NCI-H460 (cell line): ENCODE measurements at places on chromosomes 4 and X. TPM values are rescaled to one million over a fixed set of nuclear protein-coding genes. Genes with fewer than 3 reads are reported as not detected.

TAF7L gene
- not detected in 2 replicates for total RNA-seq

GRCh38 chrX:136202889-136203288 is 48.3 kb downstream of the MAP7D3 start:
- no peak for DNase-seq

NEK1 gene
- total RNA-seq, result 6.4 and 8.7 TPM in 2 replicates

- no peak for DNase-seq
Measured at GRCh38 chrX:120536061-120536460, 24.7 kb downstream of the CUL4B start.

GRCh38 chr4:15506464-15506863 is 36.8 kb downstream of the CC2D2A start:
- DNase-seq, result no peak

RAP2C gene
- 26.4 and 31.2 TPM in 2 replicates for total RNA-seq

GPR173 gene
- total RNA-seq, result 0.46 and 1.2 TPM in 2 replicates

DNA sequence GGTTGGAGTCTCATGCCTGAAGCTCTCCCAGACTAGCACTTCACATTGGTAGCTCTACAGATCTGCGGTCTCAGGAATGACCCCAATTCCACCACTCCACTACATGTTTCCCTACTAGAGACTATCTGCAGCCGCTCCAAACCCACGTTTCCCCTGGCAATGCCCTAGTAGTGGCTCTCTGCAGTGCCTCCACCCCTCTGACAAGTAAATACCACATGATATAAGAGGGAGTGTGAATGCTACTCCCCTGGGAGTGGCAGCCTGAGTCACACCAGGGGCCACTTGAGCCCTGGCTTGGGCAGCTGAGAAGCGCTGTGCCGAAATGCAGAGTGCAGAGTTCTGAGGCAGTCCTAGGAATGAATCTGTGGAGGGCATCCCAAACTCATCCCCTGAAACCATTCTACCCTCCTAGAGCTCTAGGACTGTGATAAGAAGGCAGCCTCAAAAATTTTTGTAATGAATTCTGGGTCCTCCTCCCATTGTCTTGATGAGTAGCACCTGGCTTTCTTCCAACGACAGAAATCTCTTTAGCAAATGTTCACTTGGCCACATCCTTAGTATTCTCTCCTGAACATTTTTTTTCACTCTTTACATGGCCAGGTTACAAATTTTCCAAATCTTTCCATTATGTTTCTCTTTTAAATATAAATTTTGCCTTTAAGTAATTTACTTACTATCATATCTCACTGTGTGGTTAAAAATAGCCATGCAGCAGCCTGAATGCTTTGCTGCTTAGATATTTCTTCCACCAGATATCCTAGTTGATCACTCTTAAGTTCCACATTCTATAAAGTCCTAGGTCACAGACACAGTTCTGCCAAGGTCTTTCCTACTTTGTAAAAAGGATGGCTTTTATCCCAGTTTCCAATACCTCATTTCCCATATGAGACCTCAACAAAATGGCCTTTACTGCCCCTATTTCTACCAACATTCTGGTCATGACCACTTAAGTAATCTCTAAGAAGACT is 160.2 kb upstream of the CPEB2 start:
- DNase-seq, result peak; percentile 44

DNA sequence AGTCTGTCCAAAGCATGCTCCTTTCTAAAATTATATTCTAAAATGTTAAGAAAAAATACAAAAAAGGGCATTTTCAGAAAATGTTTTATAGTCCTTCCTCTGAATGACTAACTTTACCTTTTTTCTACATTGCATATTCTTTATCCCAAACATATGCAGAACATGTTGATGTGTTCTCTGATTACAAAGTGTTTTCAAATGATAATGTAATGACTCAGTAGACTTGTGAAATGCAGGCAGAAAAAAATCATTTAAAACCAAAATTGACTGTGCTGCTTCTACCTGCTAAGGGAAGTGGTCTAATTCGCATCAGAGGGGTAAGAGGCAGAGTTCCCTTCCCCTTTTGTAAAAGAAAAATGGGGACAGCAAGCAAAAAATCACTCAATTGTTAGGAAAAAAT is 22.7 kb upstream of the YTHDC1 start:
- no peak for DNase-seq

MAGEA8 gene
- total RNA-seq, result not detected in 2 replicates

DNA sequence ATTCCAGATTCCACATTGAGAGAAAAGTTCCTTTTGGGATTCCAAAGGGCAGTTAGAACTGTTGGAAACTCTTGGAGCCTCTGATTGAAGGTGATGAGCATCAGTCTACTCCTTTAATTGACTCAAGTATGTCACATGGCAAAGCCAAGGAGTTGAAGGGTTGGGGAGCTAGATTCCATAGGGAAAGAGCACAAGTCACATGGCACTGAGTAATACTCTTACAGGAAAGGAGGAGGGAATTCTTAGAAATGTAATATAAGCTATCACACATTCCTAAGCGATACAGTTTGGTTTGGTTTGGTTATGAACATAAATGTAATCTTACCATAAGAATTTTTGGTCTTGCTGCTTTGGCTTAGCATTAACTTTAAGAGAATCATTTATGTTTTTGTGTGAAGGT is 15.7 kb downstream of the SPCS3 start:
- DNase-seq, result no peak

GRCh38 chr4:174563399-174563798 is 41.1 kb upstream of the HPGD start:
- no peak for DNase-seq

- no peak for DNase-seq
Measured at GRCh38 chrX:24899391-24899790, 116.4 kb downstream of the ARX start.

DDX53 gene
- total RNA-seq, result not detected in 2 replicates
